Cardiac ventricle fibroblast (primary cell): ENCODE measurements at places on chromosomes 4 and X. TPM values are rescaled to one million over a fixed set of nuclear protein-coding genes. Genes with fewer than 3 reads are reported as not detected.

The TMSB15A gene
- total RNA-seq, result 0.56 and 2.8 TPM in 2 replicates

The EDNRA gene
- 5.1 and 6.6 TPM in 2 replicates for total RNA-seq

The GYPA gene
- not detected in 2 replicates for total RNA-seq

The SCD5 gene
- total RNA-seq, result 26.8 and 32.6 TPM in 2 replicates

The POU4F2 gene
- total RNA-seq, result not detected in 2 replicates

The CXCL1 gene
- total RNA-seq, result 54.5 and 69.2 TPM in 2 replicates

The PF4V1 gene
- 2.6 TPM in 1 of 2 replicates, not detected in the other for total RNA-seq

The PCSK1N gene
- total RNA-seq, result 1.0 and 1.4 TPM in 2 replicates
